OCI-LY7 (cell line): ENCODE measurements at places on chromosomes 13 and 19. TPM values are rescaled to one million over a fixed set of nuclear protein-coding genes. Genes with fewer than 3 reads are reported as not detected.
A peak's percentile ranks its signal among the peaks of the same experiment; 100 is the strongest.

GRCh38 chr13:52787235-52787634 is 47.6 kb upstream of the CNMD start:
- DNase-seq, result no peak

GRCh38 chr13:110991991-110992508 is 77.2 kb upstream of the ANKRD10 start:
- no peak for DNase-seq

DNA sequence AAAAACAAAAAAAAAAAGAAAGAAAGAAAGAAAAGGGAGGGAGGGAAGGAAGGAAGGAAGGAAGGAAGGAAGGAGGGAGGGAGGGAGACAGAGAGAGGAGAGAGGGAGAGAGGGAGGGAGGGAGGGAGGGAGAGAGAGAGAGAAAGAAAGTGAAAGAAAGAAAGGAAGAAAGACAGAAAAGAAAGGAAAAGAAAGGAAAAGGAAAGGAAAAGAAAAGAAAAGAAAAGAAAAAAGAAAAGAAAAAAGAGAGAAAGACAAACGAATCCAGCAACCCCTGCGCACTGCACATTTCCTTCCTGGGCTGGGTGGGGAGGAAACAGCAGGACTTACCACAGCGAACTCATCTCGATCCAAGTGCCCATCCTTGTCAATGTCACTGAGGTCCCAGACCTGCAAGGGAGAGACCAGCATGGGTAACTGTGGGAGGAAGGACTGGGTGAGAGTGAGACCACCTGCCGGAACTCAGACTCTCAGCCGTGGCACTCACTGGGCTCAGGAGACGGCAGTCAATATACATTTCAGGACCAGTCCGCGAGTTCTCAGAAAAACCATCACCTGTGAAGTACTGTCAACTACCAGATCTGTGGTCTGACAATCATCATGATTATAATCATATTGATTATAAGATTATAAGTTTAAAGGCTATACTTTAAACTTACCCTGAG is 43.3 kb downstream of the EPS15L1 start:
- DNase-seq, result no peak

DNA sequence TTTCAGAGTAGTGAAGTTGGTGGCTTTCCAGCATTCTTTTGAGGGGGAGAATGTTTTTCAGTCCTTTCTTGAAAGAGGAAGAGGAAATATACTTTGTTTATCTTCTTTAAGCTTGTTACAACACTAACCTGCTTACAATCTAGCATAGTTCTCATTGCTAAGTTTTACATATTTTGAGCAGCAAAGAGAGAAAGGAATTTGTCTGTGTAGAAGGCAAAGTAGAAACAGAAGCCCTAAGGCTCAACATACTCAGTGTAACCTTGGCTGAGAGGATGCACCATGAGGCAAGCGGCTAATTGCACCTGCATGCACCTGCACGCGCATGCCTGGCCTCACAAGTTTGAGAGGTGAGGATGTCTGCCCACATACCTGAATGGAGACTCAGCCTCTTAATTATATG is 2.2 kb downstream of the FRY start:
- no peak for DNase-seq

DNA sequence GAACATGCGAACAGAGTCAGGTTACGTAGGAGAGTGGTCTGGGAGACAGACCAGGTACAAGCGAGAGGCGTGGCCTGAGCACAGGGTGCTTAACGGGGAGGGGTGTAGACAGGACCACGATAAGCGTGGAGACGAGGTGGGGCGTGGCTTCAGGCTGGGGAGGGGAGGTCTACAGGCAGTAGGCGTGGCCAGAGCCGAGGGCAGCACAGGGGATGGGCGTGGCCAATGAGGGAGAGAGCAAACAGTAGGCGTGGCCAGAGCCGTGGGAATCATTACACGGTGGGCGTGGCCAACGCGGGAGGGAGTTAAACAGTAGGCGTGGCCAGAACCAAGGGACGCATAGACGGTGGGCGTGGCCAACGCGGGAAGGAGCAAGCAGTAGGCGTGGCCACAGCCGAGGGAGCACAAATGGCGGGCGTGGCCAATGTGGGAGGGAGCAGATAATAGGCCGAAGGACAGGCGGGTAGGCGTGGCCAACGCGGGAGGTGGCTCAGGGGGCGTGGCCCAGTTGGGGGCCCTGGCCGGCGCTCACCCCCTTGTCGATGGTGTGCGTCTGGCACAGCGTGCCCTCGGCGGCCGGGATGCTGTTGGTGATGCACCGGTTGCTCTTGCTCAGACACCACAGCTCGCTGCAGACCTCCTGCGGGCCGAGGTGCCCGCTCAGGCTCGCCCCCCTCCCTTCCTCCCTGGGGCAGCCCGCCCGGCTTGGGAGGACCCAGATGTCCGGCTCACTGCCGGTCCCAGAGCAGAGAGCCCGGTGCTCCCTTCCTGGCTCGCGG is 15.2 kb upstream of the MYO1F start:
- peak; percentile 30 for DNase-seq

DNA sequence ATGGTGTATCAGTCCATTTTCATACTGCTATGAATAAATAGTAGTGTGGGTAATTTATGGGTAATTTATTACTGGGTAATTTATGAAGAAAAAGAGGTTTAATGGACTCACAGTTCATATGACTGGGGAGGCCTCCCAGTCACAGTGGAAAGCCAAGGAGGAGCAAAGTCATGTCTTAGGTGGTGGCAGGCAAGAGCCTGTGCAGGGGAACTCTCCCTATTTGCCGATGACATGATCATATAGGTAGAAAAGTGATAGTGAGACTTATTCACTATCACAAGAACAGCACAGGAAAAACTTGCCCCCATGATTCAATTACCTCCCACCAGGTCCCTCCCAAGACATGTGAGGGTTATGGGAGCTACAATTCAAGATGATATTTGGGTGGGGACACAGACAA is 1137.7 kb downstream of the UQCRFS1 start:
- no peak for DNase-seq

- no peak for DNase-seq
These were observed 46.3 kb downstream of the CD320 start for GRCh38 chr19:8261881-8262280.

DNA sequence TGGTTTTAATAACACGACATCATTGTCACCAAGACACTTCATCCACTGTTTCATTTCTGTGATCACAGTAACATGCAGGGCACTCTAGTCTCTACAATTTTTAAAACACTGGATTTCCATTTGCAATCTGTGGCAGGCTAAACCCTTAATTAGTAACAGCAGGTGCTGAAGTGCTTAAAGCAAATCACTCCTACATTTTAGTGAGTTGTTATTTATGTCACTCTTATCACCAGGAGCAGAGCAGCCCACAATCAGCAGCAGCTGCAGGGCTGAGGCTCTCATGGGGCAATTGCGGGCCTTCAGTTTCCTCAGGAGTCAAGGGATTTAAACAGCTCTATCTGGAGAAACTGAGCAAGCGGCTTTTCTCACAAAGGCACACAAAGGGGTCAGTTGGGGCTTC is 1.6 kb downstream of the SOHLH2 start:
- DNase-seq, result no peak

DNA sequence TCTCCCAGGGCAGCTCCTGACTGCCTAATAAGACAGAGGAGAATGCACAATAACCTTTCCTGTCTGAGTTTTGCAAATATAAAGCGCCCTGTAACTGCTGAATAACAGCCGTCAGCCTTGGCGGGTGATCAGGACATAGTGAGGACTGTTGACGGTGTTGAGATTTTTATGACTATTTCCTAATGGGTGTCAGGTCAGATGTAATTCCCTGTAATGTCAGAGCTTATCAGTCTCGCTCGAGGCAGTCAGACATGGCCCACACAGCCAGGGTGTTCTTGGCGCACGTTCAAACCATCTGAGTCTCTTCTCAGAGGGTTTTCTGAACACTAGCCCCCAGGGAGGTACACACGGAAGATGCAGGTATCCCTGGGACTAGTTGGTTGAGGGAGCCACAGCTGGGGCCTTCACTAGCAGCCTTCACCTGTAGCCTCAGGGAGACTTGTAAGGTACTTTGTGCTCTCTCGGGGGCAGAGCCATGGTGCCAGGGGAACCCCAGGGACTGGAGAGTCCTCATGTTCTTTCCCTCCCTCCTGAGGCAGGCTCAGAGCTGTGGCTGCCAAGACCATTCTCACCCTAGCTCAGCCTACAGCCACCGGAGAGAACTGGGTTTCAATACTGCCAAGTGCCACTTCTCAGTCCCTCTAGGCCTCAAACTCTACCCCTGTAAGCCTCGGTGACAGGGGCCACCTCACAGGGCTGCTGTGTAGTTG is 213.1 kb downstream of the UQCRFS1 start:
- DNase-seq, result no peak

DNA sequence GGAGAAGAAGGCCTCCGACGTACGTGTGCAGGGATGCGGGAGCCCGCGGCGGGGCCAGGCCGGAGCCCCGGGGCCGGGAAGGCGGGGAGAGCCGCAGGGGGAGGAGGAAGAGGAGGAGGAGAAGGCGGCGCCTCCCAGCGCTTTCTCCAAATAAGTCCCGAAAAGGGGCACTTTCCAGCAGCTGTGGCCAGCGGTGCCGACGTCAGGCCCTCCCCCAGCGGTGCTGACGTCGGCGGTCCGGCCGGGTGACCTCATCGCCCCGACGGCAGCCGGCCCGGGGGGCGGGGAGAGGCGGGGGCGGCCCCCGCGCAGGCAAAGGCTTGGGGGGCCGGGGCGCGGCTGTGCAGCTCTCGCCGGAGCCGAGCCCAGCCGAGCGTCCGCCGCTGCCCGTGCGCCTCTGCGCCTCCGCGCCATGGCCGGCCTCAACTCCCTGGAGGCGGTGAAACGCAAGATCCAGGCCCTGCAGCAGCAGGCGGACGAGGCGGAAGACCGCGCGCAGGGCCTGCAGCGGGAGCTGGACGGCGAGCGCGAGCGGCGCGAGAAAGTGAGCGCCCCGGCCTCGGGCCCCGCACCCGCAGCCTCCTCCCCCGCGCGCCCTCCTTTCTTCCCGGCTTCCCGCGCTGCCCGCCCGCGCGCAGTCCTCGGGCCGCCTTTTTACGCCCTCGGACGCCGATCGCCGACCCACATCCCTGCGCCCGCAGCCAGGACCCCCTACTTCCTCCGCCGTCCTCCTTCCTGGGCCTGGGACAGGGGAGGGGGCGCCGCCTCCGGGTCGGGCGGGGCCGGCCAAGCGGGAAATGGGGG is at the start of gene TPM4:
Gene TPM4 (plus strand): TSS at position 342 of the 804 bp plus-strand sequence. CDS start 71 bp downstream, at position 413.
- DNase-seq, result peak; percentile 67

DNA sequence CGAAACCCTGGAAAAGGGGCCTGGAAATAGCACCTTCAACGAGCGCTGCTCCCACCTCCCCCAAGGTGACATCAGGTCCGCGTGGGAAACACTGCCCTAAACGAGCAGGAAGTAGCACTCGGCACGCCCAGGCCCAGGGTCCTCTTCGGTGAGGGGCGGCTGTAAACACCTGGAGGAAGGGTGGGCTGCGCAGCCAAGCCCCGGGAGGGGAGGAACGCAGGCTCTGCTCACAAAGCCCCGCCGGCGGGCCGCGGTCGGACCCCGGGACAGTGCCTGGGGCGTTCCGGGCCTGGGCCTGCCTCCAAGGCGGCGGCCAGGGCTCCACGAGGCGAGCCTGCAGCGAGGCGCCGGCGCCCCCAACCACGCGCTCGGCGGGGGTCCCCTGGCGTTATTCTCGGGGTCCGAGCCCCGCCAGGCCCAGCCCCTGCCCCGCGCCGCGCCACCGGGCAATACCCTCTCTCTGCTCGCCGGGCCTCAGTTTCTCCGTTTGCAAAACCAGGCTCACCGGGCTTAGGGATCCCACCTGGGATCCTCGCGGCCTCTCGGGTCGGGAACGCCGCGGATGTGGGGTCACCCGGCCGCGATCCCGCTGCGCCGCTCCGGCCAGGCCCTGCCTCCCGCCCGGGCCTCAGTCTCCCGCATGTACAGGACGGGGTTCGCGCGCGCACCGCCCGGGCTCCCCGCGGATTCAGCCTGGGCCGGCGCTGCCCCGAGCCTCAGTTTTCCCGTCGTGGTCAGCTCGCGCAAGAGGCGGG is 630 bp downstream of the RNF126 start:
- peak; percentile 82 for DNase-seq

DNA sequence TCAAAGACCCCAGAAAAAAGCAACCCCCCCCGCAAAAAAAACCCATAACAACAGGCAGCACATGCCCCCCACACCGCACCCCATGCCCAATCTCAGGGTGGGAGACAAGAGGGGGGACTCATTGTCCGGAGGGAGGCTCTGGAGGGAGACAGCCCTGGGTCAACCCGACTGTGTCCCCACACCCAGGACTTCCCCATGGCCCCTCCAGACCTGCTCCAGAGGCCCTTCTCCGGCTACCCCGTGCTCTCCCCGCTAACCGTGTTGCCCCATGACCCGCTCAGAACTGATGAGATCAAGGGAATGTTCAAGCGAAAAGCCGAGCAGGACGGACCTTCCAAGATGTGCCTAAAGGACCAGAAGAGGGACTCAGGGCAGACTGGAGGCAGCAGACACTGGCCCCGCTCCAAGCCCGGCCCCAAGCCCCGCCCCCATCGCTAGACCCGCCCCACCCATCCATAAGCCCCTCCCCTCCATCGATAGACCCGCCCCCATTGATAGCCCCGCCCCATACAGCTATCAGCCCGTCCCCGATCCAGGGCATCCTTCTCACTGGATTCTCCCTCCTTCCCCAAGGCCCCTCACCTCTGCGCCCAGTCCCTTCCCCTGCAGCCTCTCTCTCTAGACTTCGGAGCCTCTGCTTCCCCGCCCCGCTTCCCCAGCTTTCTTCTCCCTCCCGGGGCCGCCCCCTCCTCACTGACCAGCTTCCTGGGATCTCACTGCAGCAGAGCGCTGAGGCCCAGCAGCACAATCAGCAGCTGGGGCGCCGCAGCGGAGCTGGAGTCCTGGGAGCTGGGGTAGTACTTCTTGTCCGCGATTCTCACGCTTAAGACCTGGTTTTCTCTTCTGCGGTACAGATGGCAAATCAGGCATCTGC is 2.2 kb downstream of the BST2 start:
- peak; percentile 56 for DNase-seq

DNA sequence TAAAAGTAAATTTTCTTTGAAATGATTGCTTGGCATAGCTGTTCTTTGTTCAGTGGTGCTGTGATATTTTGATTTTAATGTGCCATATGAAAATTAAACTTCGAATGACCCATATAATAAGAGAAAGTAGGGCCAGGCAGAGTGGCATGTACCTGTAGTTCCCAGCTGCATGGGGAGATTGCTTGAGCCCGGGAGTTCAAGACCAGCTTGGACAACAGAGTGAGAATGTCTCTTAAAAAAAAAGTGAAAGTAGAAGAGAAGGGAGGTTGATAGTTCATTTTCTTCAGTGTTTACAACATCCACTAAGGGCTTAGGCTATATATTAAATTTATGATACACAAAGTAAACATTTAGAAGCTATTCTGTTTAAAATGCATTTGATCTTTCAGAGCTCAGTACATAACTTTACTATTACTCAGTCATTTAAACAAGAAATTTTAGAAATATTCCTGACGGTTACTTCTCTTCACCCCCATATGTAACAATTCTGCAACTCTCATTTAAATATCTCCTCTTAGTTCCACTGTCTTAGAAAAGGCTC is 17.2 kb upstream of the RFC3 start:
- no peak for DNase-seq

OBI1 gene
- total RNA-seq, result 17.0 and 18.3 TPM in 2 replicates

SIGLEC8 gene
- not detected in 2 replicates for total RNA-seq

GPC5 gene
- total RNA-seq, result not detected in 2 replicates

ONECUT3 gene
- not detected in 2 replicates for total RNA-seq
